ENCODE measurements at places on chromosomes 7 and 10. TPM values are rescaled to one million over a fixed set of nuclear protein-coding genes. Genes with fewer than 3 reads are reported as not detected.

DNA sequence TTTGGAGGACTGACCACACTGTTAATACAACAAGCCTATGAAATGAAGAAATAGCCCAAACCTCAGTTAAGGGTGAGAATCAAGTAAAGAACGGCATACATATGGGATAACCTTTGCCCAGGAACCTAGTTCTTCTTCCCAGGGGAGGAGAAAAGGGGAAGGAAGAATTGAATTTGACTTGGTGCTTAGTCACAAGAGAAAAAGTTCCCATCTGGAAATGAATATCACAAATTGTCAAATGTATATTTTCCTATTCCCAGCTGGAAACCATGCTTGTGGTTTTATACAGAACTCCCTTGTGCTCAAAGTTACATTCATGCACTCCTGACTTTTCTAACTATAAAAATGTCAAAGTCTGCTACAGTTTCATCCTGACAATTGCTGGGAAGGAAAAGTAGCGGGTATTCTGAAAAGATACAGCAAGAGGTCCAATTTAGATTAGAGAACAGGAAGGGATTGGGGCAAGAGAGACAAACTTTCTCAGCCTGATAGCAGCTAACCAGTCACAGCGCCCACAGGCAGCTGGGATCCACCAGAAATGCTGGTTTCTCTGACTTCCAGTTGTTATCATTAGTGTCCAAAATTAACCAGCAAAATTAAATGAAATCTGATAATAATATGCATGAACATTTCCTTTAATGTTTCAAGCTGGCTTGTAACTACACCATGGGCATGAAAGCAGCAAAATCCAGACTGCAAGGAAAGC, 18.6 kb upstream of the GSAP start:
- H3K27me3 ChIP-seq: no peaks in the 10 kb centered on the region
- H3K27ac ChIP-seq: no peak overlapping the region
- no peaks in the 10 kb centered on the region for H3K4me1 ChIP-seq
- DNase-seq: no peak

DNA sequence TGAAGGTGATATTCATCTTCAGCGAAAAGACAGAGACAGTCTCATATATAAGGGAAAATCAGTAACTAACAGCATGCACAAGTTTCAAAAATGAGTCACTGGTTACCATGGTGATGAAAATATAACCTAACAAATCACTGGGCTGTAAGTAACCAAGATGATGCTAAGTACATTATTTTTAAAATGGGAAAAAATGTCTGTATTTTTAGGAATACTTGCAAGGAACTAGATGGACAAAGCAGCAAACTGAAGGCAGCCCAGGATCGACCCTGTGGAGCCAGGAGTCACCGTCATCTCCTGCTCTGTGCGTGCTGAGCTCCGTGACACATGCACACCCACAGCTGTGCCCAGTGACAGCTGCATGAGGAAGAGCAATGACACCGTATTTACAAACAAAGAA, 137.3 kb downstream of the ELMO1 start:
- no peaks in the 10 kb centered on the region for H3K27me3 ChIP-seq
- no peak overlapping the region for H3K27ac ChIP-seq
- H3K36me3 ChIP-seq: no peaks in the 10 kb centered on the region
- H3K4me1 ChIP-seq: peaks cover 13% of the 10 kb centered on the region
- no peak overlapping the region for H3K4me3 ChIP-seq
- no peak for DNase-seq

DNA sequence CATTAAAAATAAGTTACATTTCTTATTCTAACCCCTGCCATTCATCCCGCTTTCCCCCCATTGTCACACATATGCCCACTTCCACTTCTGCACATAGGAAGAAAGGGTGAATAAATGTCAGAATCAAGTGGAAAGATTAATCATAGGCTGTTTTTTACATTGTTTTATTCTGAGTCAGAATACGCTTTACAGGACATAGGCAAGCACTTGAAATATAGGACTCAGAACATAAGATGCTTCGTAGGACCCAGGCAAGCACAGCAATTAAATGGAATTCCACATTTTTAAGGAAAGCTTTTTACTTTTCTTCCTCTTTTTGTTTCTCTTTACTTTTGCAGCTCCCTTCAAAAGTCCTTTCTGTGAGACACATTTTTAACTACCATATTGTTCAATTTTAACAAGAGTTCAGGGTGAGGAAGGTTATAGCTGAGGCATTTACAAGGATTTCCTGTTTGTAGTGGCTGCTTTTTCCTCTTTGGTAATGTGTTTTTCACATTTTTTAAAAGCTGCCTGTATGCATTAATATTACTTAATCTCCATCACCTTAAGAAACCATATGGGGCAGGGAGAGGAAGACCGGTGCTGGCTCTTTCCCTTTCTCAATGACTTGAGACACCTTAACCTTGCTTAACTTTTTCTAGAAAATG, 130.0 kb downstream of the TES start:
- H3K27ac ChIP-seq: no peak overlapping the region
- no peak for DNase-seq
- no peaks in the 10 kb centered on the region for H3K27me3 ChIP-seq
- H3K36me3 ChIP-seq: no peaks in the 10 kb centered on the region

DNA sequence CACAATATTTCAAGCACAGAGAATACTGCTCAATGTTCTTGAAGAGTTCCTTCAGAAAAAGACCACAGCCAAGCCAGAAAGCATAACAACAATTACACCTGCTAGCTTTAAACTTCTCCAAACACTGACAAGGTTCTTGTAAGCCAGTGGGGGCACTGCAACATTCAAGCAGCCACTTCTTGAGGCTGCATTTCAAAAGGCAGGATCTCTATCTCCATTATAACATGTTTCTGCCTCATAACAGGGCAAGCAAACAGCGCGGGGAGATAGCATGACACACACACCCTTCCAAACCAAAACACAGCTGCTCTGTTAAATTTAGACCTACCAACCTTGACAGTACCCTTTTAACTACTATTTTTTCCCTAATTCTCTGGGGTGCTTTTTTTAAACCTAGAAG, 30.8 kb downstream of the CHCHD3 start:
- DNase-seq: peak; percentile 40
- H3K36me3 ChIP-seq: no peaks in the 10 kb centered on the region
- no peaks in the 10 kb centered on the region for H3K27me3 ChIP-seq
- no peak overlapping the region for H3K27ac ChIP-seq
- H3K4me3 ChIP-seq: no peak overlapping the region

GRCh38 chr7:69859342-69859741, 261.1 kb downstream of the AUTS2 start:
- no peaks in the 10 kb centered on the region for H3K4me1 ChIP-seq
- no peak overlapping the region for H3K4me3 ChIP-seq
- no peak overlapping the region for H3K27ac ChIP-seq
- H3K27me3 ChIP-seq: no peaks in the 10 kb centered on the region

DNA sequence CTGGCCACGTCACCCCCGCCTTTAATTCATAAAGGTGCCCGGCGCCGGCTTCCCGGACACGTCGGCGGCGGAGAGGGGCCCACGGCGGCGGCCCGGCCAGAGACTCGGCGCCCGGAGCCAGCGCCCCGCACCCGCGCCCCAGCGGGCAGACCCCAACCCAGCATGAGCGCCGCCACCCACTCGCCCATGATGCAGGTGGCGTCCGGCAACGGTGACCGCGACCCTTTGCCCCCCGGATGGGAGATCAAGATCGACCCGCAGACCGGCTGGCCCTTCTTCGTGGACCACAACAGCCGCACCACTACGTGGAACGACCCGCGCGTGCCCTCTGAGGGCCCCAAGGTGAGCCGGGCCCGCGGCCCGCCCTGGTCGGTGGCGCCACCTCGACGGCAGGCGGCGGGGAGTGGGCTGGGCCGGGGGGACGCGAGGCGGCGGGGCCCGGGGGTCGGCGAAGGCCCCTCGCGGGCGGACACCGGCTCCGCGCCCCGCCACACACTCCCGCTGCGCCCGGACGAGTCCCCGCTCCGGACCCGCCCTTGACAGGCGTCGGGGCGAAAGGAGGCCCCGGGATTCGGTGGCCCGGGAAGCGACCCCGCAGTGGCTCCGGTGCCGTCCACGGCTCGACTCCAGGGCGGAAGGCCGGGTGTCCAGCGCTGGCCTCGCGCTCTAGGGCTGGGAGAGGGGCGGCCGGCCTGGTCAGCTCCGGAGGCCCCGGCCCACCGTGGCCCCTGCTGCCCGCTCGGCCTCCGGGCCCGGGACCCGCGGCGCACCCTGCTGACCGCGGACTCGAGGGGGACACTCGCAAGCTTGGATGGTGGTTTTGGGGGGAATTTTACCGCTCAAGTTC, 557 bp downstream of the BAG3 start:
- peak overlapping the region; percentile 97 for H3K27ac ChIP-seq
- no peaks in the 10 kb centered on the region for H3K36me3 ChIP-seq
- H3K4me1 ChIP-seq: peaks cover 18% of the 10 kb centered on the region
- H3K27me3 ChIP-seq: no peaks in the 10 kb centered on the region
- H3K4me3 ChIP-seq: peak overlapping the region; percentile 77
- peak; percentile 29 for DNase-seq

DNA sequence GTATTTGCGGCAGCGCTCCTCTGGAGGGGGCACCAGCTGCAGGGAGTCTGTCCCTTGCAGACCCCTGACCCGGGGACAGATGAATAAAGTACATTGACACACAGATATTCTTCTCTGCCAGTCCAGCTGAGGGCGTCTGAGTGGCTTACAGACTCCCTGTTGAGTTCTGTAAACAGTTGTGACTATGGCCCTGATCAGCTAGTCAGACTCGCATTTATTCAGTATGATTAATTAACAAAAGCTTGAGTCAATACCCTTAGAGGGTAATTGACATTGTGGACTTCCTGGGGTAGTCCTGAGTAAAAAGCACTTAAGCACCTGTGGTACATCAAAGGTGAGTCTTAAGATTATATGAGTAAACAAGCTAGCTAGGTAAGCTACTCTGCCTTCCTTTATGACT, 21.0 kb downstream of the ANKRD30A start:
- no peaks in the 10 kb centered on the region for H3K27me3 ChIP-seq
- H3K27ac ChIP-seq: no peak overlapping the region
- DNase-seq: peak; percentile 28
- H3K4me1 ChIP-seq: no peaks in the 10 kb centered on the region
- H3K36me3 ChIP-seq: no peaks in the 10 kb centered on the region

DNA sequence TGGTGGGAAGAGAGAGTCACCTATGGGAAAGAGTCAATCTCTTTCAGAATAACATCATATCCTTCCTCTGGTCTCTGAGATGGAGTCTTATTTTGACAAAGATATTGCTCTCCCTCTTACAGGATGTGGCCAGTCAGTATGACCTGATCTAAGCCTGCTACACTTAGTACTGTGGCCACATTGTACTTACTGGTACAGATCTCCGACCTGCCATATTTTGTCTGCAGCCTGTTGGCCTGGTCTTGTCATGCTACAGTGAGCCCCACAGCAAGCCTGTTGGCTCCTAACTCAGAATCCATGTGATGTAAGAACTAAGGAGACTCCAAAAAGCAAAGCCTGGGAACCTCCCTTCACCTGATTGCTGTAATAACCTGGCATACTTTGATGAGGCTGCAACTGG, 377.8 kb downstream of the SFMBT2 start:
- no peak overlapping the region for H3K27ac ChIP-seq
- H3K36me3 ChIP-seq: no peaks in the 10 kb centered on the region
- no peak for DNase-seq
- H3K27me3 ChIP-seq: no peaks in the 10 kb centered on the region

GRCh38 chr10:127526161-127526560, 22.9 kb upstream of the NPS start:
- H3K27me3 ChIP-seq: no peaks in the 10 kb centered on the region
- H3K36me3 ChIP-seq: no peaks in the 10 kb centered on the region
- no peak overlapping the region for H3K4me3 ChIP-seq
- H3K27ac ChIP-seq: no peak overlapping the region

GRCh38 chr7:107044347-107045194, at the start of gene PRKAR2B:
Gene PRKAR2B, plus strand, starts transcription at chr7:107044705. Its CDS starts 203 bp downstream, at chr7:107044908.
- H3K4me1 ChIP-seq: peaks cover 22% of the 10 kb centered on the region
- peak within 1 kb of the TSS; percentile 92 for H3K27ac ChIP-seq
- DNase-seq: peak; percentile 91
- H3K36me3 ChIP-seq: no peaks in the 10 kb centered on the region

DNA sequence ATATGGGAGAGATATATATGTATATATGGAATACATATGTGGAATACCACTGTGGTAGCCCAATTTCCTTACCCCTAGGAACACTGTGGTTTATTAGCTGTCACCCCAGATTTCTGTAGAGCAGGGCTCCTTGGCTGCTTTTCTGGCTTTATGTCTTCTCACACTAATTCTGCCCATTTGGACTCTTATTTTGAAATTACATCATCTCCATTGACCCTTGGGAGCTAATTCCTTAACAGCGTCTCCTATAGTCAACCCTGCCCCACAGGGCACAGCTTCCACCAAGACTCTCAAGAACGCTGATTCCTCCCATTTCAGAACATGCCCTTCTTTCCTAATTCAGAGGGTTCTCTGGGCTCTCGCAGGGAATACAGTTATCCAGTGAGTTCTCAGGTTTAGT, 55.4 kb upstream of the TARP start:
- no peaks in the 10 kb centered on the region for H3K36me3 ChIP-seq
- H3K4me1 ChIP-seq: peaks cover 5% of the 10 kb centered on the region
- DNase-seq: no peak
- no peak overlapping the region for H3K4me3 ChIP-seq

DNA sequence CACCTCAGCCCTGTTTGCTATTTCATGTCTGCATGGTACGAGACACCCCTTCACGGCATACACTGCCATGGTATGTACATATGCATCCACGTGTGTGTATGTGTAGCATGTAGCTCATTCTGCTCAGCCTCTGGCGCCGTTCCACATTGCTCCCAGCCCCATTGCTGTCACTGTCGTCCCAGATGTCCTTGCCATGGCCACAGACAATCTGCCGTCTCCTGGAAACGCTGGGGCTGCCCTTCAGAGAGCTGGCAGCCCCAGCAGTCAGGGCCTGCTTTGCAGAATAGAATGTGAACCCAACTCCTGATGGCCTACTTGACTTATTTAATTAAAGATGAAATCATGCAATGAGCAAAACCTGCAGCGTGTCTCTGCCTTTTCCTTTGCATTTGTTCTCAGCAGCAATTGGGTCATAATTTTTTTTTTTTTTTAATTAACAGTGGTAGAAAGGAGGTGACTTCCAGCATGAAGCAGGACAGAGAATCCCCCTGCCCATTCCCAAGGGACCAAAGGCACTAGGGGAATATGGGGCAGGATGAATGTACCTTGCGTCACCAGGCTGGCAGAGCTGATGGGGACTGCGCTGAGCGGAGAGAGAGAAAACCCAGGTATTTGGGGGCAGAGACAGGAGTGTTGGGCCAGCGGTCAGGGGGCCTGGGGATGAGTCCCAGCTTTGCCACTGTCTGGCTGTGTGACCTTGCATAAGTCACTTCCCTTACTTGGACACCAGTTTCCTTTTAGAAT, 49.2 kb downstream of the CHST3 start:
- no peak for DNase-seq
- H3K4me1 ChIP-seq: peaks cover 67% of the 10 kb centered on the region
- H3K36me3 ChIP-seq: no peaks in the 10 kb centered on the region
- no peak overlapping the region for H3K4me3 ChIP-seq

OPALIN gene
- not detected for total RNA-seq

HKDC1 gene
- 1.9 TPM for total RNA-seq

CTAGE4 gene
- total RNA-seq: 7.5 TPM

MALRD1 gene
- 26.7 TPM for total RNA-seq

RAB11FIP2 gene
- total RNA-seq: 52.8 TPM

NRP1 gene
- total RNA-seq: 15.9 TPM
